ENCODE measurements at places on chromosomes 3 and 15.
A peak's percentile ranks its signal among the peaks of the same experiment; 100 is the strongest.

GRCh38 chr3:154123906-154124305 lies 2.7 kb downstream of the ARHGEF26 start:
- DNase-seq: peak; percentile 40

DNA sequence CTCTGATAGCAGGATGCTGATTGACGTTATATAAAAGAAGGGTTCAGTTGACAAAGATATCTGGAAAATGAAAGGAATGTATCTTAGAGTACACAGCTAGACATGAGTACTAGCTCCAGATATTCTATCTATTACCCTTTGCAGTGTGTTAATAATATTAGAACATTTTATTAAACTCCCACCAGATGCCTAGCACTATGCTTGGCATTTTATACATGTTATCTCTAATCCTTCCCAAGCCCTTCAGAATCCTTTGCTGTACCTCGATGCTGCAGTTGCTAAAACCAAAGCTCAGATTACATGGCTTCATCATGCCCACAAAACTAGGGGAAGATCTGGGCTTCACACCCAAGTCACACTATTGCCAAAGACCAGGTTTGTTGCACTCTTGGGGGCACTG lies 350.1 kb upstream of the AZI2 start:
- no peak for DNase-seq

DNA sequence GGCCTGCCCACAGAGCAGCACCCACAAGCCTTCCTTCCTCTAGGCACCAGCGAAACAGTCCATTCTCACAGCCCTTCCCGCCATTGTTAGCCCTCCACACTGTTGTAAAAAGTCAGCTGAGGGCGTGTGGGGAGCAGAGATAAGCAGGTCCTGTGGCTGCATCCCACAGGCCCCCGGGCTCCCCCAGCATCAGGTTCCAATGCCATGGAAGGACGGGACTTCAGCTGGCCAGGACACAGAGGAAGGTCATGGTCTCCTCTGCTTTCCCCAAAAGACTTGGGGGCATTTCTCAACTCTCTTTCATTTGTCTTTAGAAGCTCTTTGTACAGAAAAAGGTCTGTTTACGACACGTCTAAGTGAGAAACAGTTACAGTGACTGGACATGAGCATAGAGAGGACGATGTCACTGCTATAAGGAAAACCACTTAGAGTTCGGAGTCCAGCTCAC lies 85.2 kb upstream of the HERC1 start:
- no peak for DNase-seq

DNA sequence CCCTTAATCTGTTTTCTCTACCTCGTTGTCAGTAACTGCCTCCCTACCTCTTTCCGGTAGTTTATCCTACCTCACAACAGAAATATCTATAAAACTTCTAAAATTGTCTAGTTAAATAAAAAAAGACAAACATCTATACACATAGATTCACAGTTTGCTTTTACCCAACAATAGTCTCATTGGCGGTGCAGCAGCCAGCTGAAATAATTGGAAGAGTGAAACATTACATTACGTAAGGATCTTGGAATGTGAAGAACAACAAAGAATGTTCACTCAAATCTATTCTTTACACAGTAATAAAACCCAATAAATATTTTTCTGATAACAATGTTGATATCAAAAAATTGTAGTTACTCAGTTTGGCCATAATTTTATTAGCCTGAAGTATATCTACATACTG lies 115.5 kb upstream of the ARPP21 start:
- peak; percentile 27 for DNase-seq

DNA sequence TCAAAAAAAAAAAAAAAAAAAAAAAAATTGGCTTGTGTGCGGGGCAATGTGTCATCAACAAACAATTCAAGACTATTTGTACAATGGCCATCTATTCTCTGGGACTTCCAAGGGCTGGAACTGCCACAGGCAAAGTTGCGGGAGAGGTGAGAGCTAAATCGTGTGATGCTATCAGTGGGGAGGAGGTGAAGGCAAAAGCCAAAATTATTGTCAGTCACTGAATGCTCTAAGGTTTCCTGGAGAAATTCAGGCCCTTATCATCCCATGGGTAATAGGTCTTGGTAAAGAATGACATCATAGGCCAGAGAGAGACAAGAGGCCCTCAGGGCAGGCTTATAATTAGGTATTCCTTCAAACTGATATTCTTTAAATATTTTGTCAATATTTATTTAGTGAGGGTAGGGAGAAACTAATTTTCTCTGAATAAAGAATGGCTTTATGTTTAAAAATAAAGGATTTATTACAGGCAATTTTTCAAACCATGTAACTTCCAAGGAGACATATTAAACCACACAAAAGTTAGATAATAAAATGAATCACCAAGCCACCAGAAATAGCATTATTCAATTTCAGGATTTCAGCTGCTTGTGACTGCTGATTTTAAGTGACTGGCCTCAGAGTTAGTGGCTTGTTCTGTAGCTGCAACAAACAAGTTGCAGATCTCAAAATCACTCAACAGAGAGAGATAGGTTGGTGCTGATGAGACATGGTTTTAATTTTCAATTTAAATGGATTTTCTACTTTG lies 226.3 kb upstream of the MRPL3 start:
- peak; percentile 56 for DNase-seq
